Myocyte (in vitro differentiated cells): ENCODE measurements at places on chromosomes 1 and 21. TPM values are rescaled to one million over a fixed set of nuclear protein-coding genes. Genes with fewer than 3 reads are reported as not detected.
A peak's percentile ranks its signal among the peaks of the same experiment; 100 is the strongest.

- DNase-seq: no peak
Observed at GRCh38 chr1:180515364-180515763, 13.0 kb upstream of the ACBD6 start.

GRCh38 chr21:8994640-8995511 lies 1526.5 kb upstream of the TPTE start:
- DNase-seq: no peak

- DNase-seq: peak; percentile 3
Observed at GRCh38 chr1:56473582-56474270, 105.6 kb downstream of the PLPP3 start.

DNA sequence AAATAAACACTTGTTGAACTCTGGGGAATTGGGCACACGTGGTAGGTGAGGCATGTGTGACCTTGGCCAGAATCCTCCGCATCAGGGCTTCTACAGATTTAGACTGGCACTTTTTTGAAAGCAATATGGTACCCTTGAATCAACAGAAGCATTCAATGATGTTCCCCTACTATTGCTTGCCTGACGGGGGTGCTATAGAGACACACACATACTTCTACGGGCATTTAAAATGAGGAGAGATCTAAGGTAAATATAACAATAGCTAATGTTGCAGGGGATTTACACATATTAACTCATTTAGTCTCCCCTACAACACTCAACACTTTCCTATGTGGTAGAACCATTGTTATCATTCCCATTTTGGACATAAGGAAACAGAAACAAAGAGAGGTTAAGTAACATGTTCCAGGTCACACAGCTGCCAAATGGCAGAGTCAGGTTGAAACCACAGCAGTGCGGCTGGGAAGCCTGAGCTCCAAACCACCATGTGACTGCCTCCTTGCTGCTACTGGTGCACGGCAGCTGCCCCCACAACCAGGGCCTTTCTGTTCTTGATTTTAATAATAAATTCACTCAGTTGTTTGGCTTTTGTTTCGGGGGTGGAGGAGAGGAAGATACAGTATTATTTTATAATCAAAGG lies 147.4 kb downstream of the ZNF281 start:
- DNase-seq: peak; percentile 47

ANGPTL1 gene
- 2.5 and 7.1 TPM in 2 replicates for total RNA-seq

GRCh38 chr1:218804014-218804785 lies 369.5 kb upstream of the LYPLAL1 start:
- DNase-seq: no peak

GRCh38 chr1:41305576-41306363 lies 55.5 kb upstream of the FOXO6 start:
- DNase-seq: no peak

B3GALT2 gene
- 9.9 and 16.8 TPM in 2 replicates for total RNA-seq

UBIAD1 gene
- total RNA-seq: 12.6 and 15.6 TPM in 2 replicates

DNA sequence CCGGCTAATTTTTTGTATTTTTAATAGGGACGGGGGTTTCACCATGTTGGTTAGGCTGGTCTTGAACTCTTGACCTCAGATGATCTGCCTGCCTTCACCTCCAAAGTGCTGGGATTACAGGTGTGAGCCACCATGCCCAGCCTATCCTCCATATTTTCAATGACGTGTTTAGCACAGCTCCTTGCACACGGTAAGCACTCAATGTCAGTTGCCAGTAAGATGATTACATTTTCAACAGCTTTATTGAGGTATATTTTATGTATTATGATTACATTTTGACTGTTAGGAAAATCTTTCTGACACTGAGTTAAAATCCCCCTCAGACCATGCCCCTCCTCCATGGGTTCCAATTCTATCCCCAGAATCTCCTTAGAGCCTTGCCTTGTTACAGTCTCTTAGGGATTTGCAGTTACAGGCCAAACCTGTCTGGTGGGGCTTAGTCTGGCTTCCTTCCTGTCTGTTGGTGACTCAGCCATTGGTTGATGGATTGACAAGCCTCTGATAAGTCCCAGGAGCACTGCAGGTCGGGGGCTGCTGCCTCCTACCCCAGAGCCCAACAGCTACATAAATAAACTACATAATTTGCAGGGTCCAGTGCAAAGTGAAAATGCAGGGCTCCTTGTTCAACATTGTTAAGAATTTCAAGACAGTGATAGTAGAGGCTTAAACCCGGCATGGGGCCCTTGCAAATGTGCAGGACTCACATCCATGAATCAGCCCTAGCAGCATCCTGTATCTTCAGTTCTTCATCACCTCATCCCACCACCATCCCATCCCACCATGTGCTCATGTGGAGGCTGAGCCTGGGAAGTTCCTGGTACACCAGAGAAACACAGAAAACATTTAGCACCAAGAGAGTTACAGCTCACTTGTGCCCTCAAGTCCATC lies 23.4 kb downstream of the COA7 start:
- DNase-seq: no peak

- DNase-seq: peak; percentile 98
Observed at GRCh38 chr21:41678924-41679318, 87.9 kb downstream of the RIPK4 start.

EPS8L3 gene
- total RNA-seq: not detected in 2 replicates
